ENCODE measurements at places on chromosomes 1 and 21.

- no peak for DNase-seq
Observed at GRCh38 chr1:169513208-169513607, 27.5 kb upstream of the SLC19A2 start.

DNA sequence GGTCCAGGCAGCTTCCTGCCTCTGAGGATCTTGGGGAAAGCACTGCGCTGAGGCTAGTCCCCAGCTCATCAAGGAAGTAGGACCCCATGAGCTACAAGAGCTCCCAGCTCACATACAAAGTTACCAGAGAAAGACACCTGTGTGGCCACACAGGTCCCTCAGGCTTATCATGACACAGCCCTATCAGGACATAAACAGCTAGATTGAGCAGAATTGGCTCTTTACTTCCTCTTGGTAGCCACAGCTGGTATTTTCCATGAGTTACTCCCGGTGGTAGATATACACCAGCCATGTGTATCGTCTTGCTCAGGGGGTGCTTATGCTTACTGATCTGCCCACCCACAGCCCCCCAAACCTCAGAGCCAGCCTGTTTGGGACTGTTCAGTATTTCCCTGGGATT lies 1.2 kb downstream of the LENEP start:
- no peak for DNase-seq

- DNase-seq: no peak
Observed at GRCh38 chr21:31399591-31399990, 55.5 kb upstream of the TIAM1 start.

DNA sequence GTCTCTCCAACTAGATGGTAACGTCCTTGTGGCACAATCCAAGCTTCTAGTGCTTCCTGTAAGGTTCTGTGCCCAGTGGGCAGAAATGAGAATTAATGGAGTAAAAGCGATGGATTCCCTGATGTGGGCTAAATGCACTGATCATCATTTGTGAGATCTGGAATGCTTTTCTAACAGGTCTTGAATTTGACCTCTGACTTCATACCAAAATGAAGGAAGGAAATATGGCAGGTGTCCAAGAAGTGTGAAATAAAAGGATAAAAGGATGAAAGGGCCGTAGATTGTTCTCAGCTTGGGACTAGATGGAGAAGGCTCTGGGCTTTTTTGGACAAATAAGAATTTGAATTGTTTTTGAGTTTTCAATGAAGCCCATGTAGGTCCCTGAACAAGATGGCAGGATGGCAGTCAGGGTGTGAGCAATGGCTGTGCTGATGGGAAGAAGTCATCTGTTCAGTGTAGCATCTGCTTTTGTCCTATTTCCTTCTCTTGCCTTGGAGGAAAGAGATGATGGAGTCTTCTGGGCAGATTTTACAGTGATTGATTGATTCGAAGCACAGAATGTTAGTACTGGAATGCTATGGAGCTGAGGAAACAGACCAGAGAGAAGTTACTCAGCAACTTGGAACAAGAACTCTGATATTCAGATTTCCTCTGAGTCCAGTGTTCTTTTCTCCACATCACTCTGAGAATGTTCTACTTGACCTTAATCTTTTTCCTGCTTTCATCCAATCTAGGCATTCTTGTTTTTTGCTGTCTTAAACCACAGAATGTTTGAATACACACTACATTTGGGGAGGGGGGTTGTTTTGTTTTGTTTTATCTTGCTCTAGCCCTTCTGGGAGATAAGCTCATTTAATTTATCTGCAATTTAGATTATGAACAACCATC lies 286.0 kb downstream of the HLX start:
- DNase-seq: no peak

GRCh38 chr1:248856176-248856575 lies 2.7 kb downstream of the ZNF692 start:
- no peak for DNase-seq

GRCh38 chr1:90704817-90705216 lies 12.3 kb downstream of the BARHL2 start:
- no peak for DNase-seq

GRCh38 chr1:72283022-72283306 lies 625 bp upstream of the NEGR1 start:
- DNase-seq: no peak

DNA sequence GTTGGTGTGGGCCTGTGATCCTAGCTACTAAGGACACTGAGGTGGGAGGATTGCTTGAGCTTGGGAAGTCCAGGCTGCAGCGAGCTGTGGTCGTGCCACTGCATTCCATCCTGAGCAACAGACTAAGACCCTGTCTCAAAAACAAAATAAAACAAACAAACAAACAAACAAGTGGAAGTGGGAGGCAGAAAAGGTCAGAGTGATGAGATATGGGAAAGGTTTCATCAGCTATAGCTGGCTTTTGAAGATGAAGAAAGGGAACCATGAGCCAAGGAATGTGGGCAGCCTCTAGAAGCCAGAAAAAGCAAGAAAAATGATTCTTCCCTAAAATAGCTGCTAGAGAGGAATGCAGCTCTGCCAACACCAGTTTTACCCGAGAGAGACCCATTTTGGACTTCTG lies 10.6 kb upstream of the NUCKS1 start:
- DNase-seq: no peak

GRCh38 chr21:43362321-43362791 lies 64.6 kb downstream of the SIK1 start:
- peak; percentile 51 for DNase-seq

DNA sequence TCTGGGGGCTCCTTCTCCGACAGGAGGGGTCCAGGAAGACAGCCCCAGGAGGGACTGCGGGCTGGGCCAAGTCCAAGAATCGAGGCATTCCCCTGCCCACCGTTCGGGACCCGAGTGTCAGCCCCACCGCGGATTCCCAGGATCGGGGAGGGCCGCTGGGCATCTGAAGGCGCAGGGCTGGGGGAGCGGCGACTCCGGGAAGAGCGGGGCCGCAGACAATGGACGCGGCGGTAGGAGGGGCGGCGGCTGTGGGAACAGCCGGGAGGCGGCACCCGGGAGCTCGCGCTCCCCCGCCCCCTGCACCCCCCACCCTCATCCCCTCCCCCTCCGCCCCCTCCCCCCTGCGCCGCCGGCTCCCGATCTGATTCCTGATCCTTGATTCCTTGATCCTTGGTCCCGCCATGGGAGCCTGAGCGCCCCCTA lies at the start of gene VANGL2:
VANGL2 (plus strand) TSS at position 342 of the 423 bp plus-strand sequence. CDS start 15,274 bp downstream, outside the sequence.
- DNase-seq: peak; percentile 11

DNA sequence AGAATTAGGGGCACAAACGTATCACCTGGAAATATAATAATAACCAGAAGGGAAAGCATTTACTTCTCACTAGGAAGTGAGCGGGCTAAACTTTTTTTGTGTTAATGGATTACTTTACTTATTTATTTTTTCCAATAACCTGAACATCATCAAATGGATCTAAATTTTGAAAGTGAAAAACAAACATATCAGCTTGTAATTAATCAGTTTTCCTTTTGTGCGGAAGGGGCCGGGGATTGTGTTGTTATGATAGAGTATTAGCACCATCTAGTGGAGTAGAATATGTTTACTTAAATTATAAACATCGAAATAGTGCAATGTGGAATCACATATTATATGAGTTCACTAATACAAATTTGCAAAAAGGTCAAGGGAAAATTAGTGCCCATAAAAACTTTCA lies 9.0 kb downstream of the CFH start:
- no peak for DNase-seq

- no peak for DNase-seq
Observed at GRCh38 chr1:204477036-204477740, 17.4 kb downstream of the PIK3C2B start.

DNA sequence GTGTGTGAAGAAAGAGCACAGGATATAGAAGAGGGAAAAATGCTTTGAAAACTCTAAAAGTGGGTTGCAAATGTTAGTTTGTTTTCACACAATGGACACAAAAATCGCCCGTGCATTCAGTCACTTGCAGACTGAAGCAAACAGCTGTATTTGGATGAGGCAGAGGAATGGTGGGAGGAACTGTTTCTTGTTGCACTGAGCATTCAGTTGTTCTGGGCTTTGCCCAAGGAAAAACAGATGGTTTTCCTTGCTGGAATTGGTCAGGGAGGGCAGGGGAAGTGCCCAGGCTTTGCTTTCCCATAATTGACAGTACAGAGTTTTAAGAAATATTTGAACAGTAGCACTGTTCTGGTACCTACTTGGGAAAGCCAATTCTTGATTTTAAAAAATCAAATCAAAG lies 19.5 kb upstream of the WARS2 start:
- DNase-seq: no peak

GRCh38 chr1:235351441-235351840 lies 15.8 kb upstream of the TBCE start:
- no peak for DNase-seq

GRCh38 chr1:150807249-150808023 lies 624 bp downstream of the CTSK start:
- no peak for DNase-seq

- DNase-seq: no peak
Observed at GRCh38 chr21:45993210-45994085, 11.9 kb downstream of the COL6A1 start.

DNA sequence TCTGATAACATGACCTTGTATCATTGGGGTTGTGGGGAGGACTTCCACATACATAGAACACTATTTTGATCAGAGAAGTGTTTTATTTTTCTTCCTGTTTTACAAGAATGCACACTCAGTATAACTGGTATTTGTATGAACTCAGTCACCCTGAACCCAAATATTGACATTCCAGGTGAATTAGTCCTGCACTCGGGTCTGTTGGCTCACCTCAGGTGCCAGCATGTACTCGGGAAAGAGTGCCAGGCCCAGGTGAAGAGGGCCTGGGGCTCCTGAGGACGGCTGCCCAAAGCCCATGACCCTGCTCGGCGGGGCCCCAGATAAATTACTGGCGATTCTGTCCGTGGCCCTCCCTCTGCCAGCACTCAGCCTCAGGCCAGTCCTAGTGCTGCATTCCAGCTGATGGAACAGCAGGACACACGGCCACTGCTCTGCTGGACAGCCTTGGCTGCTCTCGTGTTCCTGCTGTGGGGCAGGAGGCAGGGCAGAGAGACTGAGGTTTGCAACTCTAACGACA lies 75.4 kb upstream of the TMPRSS2 start:
- DNase-seq: no peak

GRCh38 chr1:26697431-26697977 lies 1.7 kb downstream of the ARID1A start:
- DNase-seq: no peak

- no peak for DNase-seq
Observed at GRCh38 chr21:45828580-45829570, 152.7 kb upstream of the COL6A1 start.

- DNase-seq: no peak
Observed at GRCh38 chr1:212968368-212968863, 18.1 kb downstream of the VASH2 start.

DNA sequence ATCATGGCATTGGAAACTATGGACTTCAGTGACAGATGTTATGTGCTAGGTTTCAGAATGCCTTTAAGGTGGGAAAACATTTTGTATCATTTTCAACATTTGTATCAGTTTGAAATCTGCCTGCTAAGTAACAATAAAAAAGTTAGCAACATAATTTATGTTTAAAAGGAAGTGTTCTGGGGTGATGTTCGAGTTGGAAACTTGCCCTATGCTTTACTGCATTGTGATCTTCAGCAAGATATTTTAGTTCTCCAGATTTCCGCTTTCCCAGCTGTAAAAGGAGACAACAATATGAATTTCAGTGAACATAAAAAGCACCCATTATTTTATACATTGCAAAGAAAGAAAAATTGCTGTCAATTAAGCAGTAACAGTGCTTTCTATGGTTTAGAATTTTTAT lies 187.4 kb downstream of the DISC1 start:
- DNase-seq: no peak

GRCh38 chr1:24020025-24020424 lies 39.9 kb upstream of the SRSF10 start:
- DNase-seq: no peak

GRCh38 chr1:33117440-33118085 lies 36.6 kb downstream of the AZIN2 start:
- DNase-seq: no peak

DNA sequence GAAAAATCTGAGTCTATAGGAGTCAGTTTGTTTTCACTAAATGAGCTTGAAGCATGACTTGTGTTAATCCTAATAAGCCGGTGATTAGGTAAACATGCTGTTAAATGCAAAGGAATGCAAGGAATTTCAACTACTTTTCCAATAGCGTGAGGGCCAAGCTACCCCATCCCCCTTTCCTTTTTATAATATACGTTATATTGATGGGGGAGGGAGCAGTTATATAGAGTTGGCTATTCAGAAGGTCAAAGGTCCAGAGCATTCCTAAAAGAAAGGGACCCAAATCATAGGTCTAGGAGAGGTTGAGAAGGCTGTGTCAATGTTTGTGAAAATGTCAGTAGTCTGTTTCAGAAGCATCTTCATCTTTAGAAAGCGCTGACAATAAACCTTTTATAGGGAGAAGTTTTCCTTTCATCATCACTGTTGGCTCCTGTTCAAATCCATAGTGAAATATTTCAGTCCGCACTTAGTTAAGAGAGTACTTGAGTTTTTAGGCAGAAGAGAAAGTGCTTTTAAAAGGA lies 3.8 kb downstream of the CCN1 start:
- DNase-seq: no peak

DNA sequence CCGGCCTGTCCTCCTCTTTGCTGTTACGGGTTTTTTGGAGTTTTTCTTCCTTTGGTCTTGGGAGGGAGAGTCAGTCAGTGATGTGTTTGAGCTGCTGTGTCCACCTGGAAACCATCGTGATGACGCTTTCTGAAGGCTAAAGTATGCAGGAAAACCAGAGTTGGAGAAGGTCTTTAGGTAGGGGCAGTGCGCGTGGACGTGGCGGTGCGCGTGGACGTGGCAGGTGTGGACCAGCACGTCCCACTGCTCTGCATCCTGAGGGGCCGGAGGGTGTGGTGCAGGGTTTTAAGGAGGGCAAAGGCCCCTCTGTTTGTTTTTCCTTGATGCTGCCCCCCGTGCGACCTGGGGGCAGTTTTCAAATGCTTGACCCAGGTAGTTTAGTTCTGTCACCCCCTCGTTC lies 29.9 kb downstream of the PRKCZ start:
- DNase-seq: no peak

DNA sequence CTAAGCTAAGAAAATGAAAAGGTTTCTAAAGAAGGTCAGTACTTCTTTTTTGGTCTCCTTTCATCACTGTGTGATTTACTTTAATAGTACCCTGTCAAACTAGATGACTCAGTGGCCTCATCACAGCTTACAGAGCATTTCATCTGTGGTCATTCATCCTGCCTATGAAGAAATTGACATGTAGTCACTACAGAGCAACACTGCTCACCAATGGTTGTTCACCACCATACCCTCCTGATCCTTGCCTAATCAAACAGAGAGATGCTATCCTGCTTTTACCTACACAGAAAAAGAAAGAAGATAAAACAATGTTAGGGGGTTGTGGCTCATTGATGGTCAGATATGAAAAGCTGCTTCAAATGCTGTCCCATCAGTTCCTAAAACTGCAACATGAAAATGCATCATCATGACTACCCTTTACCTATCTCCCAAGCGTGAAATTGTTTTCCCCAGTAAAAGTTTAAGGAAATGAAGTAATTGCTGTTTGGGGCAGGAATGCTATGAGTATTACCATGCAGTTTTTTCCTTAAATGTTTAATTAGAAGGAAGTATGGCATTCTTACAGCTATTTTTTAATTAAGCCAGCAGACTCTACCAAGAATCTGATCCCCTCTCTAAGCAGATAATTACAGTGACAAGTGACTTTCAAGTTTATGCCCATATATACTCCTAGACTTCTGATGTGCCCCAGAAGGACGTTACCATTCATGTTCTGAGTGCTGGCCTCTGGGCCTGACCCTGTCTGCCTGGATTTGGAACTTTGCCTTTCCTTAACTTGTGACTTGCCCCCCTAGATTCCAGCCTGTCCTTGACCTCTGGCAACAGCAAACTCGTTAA lies 46.1 kb upstream of the FBXO28 start:
- DNase-seq: no peak
